NAMALWA (cell line): ENCODE measurements at places on chromosomes 16 and 17.

GRCh38 chr17:65268832-65269231, 131.7 kb downstream of the RGS9 start:
- DNase-seq: no peak

DNA sequence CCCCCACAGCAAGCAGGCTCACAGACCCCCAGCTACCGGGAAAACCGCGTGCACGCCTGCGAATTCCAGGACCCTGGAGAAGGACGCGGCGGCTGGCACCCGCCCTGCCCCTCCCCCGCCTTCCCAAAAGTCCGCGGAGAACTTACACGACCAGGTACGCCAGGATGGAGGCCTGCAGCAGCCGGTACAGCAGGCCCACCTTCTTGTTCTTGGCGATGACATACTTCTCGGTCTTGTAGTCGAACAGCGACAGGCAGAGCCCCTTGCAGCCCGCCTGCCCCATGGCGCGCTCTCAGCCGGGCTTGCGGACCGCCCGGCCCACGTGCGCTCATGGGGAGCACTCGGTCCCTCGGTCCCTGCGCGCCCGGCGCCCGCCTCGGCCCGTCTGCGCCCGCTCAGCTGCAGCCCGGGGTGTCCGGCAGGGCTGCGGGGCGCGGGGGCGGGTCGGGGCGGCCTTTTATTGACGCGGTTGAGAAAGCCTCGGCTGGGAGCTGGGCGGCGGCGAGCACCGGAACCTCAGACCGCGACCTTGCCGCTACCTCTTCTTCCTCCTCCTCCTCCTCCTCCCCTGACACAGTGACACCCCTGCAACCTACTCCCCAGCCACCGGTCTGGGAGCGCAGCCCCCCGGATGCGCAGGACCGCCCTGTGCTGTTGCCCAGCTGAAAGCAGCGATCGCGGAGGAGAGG, at the start of gene P2RX5:
Gene P2RX5, minus strand, starts transcription at position 433 of the 689 bp plus-strand sequence. Its CDS starts 150 bp downstream, at position 283.
- peak; percentile 60 for DNase-seq

DNA sequence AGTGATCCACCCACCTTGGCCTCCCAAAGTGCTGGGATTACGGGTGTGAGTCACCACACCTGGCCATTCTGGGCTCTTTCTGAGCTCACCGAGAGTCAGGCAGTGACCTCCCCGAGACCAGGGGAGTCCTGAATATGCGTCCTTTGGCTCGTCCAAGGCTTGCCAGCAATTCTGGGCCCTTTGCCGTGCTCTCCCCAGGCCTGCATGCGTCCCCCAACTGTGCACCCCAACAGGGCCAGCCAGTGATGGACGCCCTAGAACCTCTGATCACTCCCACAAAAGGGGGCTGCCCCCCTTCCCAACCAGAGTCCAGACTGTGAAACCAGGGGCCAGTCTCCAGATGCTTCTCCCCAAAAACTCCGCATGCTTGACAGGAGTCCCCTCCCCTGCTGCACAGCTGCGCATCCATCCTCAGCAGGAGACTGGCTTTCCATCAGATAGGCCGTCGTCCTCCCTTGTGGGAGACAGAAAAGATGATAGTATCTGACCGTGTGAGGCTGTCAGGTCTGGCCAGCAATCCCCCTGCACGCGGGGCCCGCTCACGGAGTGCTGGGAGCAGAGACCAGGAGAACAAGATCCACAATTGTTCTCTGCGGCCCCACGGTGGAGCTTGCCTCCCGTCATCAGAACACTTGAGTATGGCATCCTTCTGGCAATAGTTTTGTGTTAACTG, 15.5 kb downstream of the HS3ST6 start:
- DNase-seq: no peak

DNA sequence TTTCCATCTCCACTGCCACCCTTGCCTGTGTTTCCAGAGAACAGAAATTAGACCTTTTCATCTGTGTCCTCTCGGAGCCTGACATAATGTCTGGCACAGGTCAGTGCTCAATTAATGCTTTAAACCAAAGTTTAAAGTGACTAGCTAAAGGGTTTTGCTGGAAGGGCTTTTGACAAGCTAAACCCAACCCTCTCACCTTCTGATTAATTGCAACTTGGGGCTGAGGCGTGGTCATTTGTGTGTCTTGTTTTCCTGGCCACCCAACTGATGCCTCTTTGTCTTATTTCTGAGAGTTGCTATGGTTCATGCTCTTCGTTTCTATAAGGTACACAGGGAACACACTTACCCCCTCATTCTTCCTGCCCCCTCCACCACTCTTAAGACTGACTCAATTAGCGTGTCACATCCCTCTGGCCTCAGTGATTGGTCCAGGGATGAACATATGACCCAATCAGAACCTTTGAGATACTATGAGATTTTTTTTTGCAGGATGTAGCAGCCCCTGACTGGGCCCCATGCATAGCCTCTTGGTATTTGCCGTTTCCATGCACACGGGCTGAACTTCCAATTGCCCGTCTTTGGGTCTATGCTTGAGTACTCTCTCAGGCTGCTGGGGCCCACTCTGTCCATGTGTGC, 15.8 kb upstream of the BRD7 start:
- no peak for DNase-seq

DNA sequence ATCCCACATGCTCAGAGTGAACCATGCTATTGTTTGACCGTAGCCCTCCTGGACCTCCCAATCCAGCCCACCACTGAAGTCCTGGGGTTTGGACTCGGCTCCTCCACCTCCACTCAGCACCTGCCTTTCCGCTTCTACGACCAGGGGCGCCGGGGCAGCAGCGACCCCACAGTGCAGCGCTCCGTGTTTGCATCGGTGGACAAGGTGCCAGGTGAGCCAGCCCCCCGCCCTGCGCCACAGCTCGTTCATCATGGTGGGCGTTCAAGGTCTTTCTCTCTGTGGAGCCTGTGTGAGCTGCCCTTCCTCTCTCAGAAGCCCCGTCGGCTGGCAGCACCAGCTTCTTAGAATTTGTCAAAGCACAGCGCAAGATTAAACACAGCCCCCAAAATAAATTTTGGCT, 130.1 kb downstream of the SOCS1 start:
- no peak for DNase-seq
